ENCODE measurements at places on chromosomes 16 and 17. TPM values are rescaled to one million over a fixed set of nuclear protein-coding genes. Genes with fewer than 3 reads are reported as not detected.

Gene CDH3
- 65.2 TPM for polyA plus RNA-seq

Gene GGT6
- 6.3 TPM for polyA plus RNA-seq

Gene SENP3
- 90.9 TPM for polyA plus RNA-seq

Gene PHOSPHO1
- 1.3 TPM for polyA plus RNA-seq

Gene CX3CL1
- polyA plus RNA-seq: 23.5 TPM

Gene NPIPB13
- 27.9 TPM for polyA plus RNA-seq

Gene CCL7
- not detected for polyA plus RNA-seq

- no peak for DNase-seq
These were observed 23.2 kb upstream of the CYTH1 start for GRCh38 chr17:78805301-78805700.

- no peak for DNase-seq
These were observed 31.8 kb downstream of the PITPNM3 start for GRCh38 chr17:6524520-6524919.

- no peak for DNase-seq
These were observed 51.6 kb downstream of the ACTG1 start for GRCh38 chr17:81460856-81461460.

DNA sequence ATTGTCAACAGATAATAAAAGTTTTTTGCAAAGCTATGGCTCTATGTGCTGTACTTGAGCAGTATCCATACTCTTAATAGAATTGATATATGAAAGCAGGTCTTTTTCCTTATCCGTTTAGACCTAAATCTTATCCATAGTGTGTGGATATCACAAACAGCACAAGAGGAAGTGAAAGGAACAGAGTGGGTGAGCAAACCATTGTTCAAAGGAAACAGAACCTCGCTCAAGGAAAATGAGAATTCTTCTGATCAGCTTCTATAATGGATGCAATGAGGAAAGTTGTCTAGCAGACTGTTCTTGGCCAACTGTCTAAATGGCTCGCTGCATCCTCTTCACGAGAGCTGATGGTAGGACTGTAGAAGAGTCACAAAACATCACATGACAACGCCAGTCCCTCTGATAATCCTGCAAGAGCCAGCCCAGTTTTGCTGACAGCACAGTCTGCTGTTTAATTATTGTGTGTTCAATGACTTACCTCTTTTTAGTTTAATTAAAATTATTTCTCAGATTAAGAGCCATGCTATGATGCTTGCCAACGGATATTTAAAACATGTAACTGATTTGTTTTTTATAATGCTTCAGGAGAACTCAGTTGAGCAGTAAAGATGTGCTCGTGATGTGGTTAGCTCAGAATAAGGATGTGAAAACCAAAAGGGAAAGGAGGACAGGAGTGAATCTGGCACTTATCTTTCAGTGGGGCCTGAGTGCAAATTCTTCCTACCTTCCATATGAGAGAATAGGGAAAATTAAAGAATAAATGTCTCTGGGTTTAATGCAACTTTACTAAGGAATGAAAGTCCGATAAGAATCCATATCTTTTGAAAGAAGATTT is 38.5 kb downstream of the WWOX start:
- DNase-seq: no peak

DNA sequence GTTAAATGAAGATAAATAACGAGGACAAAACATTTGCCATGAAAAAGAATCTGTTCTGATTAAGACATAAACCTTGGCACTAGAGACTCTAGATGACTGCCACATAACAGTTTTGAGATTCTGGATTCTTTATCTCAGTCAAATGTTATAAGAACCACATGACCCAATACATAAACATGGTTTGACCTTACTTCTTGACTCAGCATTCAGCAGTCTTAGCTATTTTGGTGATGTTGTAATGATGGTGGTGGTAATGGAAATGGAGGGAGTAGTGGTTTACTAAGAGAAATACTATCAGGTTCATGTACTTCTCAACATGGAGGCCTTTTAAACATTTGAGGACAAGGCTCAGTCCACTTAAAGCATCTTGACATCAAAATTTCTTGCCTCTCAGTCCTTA is 925.4 kb downstream of the CDH11 start:
- no peak for DNase-seq

DNA sequence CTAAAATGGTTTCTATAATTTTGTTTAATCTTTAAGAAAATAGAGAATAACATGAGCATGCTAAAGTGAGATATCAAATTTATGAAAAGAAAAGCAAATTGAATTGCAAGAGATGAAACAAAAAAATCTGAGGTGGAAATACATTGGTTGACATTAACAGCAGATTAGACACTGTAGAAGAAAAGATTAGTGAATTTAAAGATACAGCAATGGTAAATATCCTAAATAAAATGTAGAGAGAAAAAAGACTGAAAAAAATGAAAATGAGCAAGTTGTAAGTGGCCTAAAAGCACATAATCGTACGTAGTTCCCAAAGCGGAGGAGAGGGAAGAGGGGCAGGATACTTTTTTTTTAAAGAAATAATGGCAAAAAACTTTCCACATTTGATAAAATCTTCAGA is 30.5 kb upstream of the ALDH3A2 start:
- DNase-seq: no peak

DNA sequence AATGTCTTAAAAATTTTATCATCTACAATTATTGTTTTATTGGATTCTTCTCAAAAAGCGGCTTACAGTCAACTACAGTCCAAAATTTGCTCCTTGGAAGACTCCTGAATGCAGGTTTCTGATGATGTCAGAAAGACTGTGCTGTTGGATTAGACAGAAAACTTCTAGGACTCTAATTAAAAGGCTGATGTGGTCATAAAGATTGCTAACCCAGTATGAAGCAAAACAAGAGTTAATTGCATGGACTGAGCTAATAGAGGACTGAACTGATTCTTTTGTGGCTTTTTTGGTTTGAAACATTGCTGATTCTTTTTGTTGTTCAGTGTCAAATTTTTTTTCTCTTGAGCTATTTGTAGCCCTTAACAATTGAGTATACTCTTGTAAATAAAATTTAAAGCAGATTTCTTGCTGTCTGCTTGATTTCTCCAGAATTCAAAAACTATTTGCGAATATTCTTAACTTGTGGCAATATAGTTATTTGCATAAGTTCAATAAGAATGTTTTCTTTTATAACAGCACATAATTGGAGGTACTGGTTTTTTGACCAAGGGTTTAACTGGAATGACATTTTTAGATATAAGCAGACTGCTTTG is 33.1 kb upstream of the LCMT1 start:
- DNase-seq: no peak

DNA sequence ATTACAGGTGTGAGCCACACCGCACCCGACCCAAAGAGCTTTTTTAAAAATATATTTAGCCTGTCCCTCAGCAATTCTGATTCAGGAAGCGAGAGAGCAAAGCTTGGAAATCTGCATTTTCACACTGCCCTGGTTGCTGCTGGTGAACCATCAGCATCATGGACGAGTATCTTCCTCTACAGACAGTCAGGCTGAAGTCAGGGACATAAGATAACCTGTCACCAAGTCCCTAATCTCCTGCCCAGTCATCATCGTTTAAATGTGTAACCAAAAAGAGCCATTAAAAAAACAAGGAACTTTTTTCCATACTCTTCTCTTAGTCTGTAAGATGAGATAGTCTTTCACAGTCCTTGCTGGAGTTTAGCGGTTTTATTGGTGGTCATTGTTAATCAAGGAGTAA is 6.7 kb downstream of the PMM2 start:
- no peak for DNase-seq

DNA sequence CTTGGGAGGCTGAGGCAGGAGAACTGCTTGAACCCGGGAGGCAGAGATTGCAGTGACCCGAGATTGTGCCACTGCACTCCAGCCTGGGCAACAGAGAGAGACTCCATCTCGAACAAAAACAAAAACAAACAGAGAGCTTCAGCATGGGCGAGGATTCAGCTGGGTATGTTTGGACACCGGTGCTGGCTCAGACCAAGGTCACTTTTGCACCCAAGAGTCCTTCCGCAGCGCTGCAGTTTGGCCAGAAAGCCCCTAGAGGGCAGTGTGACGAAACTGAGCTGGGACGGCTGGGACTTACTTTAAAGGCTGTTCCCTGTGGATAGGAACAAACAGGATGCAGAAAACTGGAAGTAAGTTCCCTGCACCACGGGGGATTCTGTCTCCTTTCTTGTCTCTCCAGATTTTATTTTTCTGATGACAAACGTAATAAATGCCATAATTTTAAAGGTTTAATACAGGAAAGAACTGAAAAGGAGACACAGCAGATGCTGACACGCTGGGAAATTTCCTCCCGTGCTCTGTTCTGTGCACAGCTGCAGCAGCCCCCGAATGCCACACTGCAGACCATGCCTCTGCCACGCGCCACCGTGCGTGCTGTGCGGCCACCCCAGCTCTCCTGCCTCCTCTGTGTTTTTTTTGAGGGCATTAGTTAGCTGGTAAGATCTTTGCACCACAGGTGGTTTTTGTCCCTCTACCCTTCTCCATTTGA is 25.2 kb upstream of the USP36 start:
- peak; percentile 77 for DNase-seq

GRCh38 chr17:49523706-49524472 is 28.8 kb downstream of the NGFR start:
- DNase-seq: no peak

DNA sequence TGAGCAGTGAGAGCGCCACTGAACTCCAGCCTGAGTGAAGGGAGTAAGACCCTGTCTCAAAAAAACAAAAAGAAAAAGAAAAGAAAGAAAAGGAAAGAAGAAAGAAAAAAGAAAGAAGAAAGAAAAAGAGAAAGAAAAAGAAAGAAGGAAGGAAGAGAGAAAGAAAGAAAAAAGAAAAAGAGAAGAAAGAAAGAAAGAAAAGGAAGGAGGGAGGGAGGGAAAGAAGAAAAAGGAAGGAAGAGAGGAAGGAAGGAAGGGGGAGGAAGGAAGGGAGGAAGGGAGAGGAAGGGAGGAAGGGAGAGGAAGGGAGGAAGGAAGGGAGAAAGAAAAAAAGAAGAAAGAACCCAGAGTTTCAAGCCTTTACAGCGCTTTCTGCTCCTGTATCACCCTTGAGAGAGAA is 19.1 kb downstream of the GINS3 start:
- no peak for DNase-seq

GRCh38 chr17:81396722-81397313 is 1.6 kb downstream of the BAHCC1 start:
- DNase-seq: no peak

DNA sequence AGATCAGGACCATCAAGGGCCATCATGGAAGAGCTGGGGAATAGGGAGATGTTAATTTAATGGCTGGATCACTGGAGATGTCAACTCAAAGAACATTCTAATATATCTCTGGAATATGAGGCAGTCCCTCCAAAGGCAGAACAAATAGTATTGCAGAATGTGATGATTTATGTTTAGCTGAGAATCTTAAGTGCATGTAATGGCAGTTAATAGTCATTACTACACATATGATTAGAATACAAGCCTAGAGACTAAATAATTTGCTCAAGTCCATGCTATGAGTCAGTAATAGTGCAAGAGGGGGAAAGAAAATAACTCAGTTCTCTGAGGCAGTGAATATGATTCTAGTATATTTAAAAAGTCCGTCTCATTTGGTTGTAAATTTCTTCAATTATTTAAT is 32.3 kb downstream of the SNTB2 start:
- no peak for DNase-seq

DNA sequence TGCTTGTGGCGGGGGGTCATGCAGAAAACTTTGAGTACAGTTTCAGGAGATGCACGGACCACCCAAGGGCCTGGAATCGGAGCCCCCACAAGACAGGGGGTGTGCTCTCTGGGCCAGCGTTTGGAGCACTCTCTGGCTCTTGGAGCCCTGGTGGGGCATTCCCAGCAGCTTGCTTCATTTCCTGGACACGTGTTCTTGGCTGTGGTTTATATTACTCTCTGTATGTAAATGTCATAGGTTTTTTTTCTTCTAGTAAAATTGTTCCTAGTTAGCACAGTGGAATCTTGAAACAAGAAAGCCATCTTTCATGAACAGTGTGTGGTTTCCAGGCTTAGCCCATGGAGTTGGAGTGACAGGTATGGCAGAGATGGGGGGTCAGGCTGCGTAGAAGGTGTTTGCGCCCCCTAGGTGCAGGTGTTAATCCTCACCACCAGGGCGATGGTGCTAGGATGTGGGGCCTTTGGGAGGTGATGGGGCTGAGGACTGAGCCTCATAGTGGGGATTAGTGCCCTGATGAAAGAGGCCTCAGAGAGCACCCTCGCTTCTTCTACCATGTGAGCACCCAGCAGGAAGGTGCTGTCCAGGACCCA is 79.8 kb downstream of the JPH3 start:
- DNase-seq: no peak

All from left kidney (tissue), 8 donors.